Activated CD8-positive, alpha-beta T cell treated with anti-CD3 and anti-CD28 coated beads, Interleukin-2, amount 10 ng/mL, durations not matched to agents 7 days and 5 days (primary cell): ENCODE measurements at places on chromosomes 5 and 9. TPM values are rescaled to one million over a fixed set of nuclear protein-coding genes. Genes with fewer than 3 reads are reported as not detected.

IFNA10 gene
- total RNA-seq = not detected

MRPS27 gene
- total RNA-seq = 48.2 TPM

IFNA2 gene
- total RNA-seq = not detected

INSL4 gene
- total RNA-seq = not detected

OTULINL gene
- 68.3 TPM for total RNA-seq

NDUFS4 gene
- total RNA-seq = 53.0 TPM

RXFP3 gene
- total RNA-seq = not detected

ASS1 gene
- total RNA-seq = 1.8 TPM

MAMDC4 gene
- 14.7 TPM for total RNA-seq

NR5A1 gene
- not detected for total RNA-seq
